Lung (tissue), 17 donors: ENCODE measurements at places on chromosomes 4 and X.

DNA sequence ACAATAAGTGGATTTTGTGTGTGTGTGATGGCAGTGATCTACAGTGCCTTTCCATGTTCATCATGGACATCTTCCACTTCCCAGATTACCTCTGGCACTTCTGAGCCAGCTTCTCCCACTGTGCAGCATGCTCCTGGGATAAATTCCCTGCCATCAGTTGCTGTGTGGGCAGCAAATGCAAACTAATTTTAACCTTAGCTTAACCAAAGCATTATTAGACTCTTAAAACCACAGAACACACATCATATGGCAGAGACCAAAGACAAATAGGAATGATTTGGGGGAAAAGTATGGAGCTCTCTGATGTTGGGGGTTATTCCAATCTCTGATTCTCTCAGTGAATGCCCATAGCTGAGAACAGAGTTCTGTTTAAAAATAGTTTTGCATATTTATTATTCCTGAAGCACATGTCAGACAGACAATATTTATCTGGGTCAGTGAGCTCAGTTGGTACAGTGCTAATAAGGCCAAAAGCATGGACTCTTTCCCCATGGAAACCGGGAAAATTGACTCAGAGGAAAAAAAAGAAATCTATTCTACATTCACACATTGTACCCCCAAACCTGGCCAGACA is 567.4 kb downstream of the IQCM start:
- no peak for DNase-seq

GRCh38 chrX:149152941-149153340 is 352.2 kb downstream of the IDS start:
- no peak for DNase-seq

DNA sequence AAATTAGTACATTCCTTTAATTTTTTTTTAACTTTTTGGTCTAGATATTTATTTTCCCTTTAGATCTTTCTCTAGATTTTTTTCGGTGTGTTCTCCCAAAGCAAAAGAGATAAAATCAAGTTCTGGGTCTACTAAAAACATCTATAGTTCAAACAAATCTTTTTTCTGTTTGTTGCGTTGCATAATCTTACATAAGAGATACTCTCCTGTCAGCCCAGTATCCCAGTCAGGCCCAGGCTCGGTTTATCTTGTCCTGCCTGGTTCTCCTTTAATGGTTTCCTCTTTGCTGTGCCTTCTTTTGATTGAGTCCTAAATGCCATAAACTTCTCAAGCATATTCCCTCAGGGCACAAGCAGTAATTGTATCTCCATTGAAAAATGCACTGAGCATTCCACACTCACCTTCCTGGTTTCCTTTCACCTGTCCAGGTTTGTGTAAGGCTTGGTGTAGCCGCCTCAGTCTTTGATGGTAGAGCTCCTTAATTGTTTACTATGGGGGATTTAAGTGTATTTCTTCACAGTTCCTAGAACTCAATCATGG is 104.9 kb downstream of the TMEM131L start:
- no peak for DNase-seq

DNA sequence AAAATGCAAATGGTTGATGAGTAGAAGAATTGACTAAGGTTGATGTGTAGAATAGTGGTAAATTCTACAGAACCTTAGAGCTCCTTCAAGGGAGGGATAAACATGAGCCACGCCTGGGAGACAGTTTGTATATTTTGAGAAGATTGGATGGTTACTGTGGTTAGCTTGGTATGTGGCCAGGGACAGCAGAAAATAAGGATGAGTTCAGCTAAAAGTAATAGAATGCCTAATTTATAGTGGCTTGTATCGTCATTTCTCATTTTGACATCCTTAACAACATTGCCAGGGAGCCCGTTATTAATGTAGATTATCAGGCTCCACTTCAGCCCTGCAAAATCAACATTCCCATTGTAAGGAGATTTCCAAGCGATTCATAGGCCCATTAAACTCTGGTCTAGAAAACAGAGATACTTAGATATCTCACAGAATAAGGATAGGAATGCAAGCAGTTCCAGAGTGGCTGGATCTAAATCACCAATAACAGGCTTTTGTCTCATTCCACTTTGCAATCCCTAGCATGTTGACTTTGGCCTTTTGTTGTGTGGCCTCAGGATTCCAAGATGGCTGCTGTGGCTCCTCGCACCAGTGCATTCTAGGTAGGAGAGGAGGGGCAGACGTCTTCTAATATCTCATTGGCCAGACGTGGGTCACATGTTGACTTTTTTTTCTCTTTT is 6.4 kb upstream of the PTTG2 start:
- DNase-seq: no peak

- DNase-seq: no peak
Observed at GRCh38 chr4:6715704-6716017, 313 bp upstream of the BLOC1S4 start.

DNA sequence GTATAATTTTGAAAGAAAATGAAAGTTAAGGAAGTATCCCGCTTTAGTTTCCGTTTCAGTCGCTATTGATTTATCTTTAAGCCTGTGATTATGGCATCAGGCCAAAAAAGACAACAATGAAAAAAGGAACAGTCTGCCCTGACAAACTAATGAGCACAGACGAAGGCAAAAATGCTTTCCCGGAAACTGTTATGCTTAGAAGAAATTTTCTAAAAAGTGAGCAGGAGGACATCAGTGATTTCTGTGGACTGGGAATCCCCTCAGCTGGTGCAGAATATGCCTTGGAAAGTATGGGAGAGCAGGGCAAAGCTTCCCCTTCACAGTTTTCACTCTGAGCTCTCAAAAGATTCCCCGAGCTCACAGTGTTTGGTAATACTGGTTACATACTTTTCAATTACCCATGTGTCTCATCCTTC is 5.1 kb upstream of the CXCL10 start:
- DNase-seq: peak; percentile 76

DNA sequence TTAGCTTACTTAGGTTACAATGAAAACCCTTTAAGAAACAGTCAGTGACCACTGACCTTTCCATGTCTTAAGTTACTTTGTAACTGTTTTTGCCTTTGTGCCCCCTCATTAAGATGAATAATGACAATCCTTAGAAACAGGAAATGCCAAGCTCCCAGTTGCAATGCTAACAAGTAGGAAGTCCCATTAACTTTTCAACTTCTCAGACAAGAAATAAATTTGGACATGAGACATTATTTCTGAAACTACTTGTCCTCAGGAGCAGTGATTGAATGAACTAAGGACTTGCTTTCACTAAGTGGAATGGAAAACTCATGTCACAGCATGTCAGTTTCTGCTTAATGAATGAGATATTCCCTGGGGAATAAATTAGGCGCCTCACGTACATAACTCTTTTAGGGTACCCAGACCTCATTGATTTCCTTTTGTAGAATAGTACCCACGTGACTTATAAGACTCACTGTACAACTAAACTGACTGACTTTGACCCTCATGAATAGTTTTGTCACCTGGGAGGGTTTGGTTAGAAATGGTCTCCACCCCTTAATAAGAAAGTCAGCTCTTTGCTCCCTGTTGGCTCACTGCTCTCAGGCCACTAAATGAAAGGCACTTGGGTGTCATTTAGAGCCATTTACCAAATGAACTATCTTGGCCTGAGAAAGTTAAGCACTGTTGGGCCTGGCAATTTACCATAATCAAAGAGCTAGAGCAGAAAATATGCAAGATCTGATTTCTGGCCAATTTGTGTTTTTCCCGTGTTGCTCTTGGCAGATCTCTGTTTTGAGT is 383.9 kb downstream of the RPA4 start:
- peak; percentile 27 for DNase-seq

- DNase-seq: no peak
Observed at GRCh38 chrX:19695884-19696283, 180.6 kb upstream of the MAP3K15 start.

DNA sequence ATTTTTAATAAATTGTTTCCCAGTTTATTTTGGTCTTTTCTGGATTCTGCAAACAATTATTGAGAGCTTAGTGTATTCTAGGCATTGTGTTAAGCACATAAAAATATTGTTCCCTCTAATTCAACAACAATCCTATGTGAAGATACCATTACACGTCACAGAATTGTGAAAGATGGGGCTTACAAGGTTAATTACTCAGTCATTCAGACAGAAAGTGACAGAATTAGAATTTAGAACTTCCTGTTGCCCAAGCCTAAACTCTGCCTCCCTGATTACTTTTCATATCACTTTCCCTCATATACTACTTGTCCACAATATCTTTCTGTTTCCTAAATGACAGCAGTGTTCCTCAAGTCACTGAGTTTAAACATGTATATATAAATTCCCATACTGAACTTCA is 186.7 kb upstream of the VEGFC start:
- DNase-seq: no peak

DNA sequence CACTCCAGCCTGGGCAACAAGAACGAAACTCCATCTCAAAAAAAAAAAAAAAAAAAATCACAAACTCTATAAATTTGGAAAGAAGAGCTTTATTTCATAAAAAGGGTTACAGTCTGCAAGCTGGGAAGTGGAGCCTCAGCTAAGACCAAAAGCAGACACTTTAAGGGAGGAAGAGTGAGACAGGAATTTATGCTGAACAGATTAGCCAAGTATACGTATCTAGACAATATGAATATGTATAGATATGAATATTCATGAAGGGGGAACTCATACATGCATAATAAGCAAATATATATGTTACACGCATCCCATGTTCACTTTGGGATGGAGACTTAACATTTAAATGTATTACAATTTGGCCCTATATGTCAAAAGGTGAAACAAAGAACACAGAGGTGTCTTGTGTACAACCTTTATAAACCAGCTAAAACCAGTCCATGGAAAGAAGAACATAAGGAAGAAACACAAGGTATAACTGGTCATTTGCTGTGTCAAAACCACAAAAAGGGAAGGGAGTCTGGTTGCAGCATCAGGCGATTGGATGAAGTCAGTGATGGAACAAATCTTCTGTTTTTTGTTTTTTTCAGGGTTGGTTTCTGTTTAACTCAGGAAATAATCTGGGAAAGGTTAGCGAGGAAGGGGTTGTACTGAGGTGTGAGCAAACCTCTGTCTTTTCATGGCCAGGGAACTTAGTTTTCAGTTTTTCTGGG is 130.0 kb upstream of the MAOA start:
- DNase-seq: no peak

DNA sequence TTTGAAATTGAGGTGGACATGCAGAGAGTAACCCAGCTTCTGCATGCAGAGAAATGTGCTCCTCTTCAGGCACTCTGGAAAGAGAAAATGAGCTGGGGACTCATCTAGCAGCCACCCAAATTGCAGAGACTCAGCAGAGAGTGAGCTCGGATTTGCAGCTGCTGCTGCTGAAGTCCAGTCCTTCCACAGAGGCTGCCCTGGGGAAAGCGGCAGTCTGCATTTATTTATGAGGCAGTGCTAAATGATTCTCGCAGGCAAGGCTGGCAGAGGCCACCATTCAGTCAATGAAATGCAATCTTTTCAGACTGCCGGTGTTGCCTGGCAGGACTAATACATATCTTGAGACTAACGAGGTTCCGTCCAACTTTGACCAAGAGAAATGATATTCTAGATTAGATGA is 404.8 kb downstream of the NLGN4X start:
- no peak for DNase-seq

DNA sequence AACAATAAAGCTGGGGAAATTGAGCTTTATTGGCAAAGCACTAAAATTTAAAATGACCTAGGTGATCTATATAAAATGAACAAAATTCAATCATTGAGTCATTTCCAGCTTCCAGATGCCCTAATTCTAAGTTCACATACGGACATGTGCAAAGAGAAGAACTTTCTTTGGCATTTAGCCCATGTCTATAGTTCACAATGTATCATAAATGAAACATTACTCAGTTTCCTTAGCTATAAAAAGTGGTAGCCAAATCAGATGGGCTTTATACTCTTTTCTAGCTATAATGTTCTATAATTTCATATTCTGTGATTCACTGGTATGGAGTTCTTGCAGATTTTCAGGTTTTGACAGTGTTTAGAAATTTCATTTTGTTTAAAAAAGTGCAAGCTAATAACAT is 327.4 kb downstream of the KCTD8 start:
- no peak for DNase-seq

- DNase-seq: no peak
Observed at GRCh38 chrX:43880425-43880824, 1.8 kb downstream of the MAOB start.

DNA sequence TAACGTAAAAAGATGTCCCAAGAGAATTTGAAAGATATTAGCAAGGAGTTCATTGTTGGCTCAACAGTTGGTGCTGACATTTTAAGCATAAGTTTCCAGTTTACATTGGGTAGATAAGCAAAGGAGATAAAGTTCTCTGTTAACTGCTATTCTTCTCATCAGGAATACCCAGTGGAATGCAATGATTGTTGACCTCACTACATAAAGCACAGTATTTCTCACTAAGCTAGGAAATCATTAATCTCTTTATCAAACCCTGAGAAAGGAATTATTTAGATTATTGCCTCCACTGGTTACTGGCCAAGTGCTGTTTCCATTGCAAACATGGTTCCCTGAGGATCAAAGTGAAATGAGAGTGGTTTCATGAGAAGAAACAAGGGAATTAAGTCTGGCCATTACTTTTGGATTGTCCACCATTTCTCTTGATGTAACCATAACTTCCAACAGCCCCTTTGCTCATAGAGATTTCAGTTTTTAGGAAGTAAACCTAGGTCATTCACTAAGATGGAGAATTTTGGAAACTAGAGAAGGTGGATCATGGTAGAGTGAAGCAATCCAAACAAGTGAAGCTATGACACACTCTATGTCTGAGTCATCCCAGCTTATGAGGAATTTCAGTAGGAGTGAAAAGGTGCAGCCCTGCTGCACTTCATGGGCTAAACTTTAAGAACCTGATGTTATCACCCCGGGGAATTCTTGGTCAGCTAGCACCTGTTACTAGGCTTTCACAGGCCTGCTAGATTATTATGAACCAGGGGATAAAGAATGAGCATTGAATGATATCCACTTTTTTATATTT is 163.4 kb downstream of the AREG start:
- DNase-seq: no peak

- no peak for DNase-seq
Observed at GRCh38 chr4:126202226-126202625, 887.5 kb downstream of the FAT4 start.

DNA sequence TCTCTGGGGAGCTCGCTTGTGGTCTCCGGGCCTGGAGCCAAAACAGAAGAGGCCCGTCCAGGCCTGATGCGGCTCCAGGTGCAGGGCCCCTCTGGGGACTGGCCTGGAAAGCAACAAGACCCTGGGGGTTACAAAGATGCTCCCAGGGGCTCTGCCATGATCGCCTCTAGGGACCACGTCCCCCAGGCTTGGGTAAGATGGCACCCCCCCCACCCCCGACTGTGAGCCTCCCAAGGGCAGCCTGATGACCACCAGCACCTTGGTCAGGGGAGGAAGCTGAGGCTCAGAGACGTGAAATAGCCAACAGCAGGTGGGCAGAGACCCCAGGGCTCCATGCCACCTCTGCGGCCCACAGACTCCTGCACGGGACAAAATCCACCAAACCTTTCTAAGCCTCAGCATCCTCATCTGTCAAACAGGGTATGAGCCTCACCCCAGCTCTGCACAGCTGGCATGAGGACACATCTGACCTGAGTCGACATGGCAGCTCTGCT is 25.4 kb downstream of the C4orf50 start:
- DNase-seq: no peak

GRCh38 chrX:2642146-2642545 is 48.9 kb upstream of the CD99 start:
- DNase-seq: no peak
